Cerebellar nuclear complex (tissue), 1 donor: ENCODE measurements at places on chromosomes 6 and 20.

GRCh38 chr6:81381382-81381916, 371.0 kb downstream of the TENT5A start:
- no peak for DNase-seq

GRCh38 chr20:11993886-11994461, 76.3 kb downstream of the BTBD3 start:
- DNase-seq = no peak

DNA sequence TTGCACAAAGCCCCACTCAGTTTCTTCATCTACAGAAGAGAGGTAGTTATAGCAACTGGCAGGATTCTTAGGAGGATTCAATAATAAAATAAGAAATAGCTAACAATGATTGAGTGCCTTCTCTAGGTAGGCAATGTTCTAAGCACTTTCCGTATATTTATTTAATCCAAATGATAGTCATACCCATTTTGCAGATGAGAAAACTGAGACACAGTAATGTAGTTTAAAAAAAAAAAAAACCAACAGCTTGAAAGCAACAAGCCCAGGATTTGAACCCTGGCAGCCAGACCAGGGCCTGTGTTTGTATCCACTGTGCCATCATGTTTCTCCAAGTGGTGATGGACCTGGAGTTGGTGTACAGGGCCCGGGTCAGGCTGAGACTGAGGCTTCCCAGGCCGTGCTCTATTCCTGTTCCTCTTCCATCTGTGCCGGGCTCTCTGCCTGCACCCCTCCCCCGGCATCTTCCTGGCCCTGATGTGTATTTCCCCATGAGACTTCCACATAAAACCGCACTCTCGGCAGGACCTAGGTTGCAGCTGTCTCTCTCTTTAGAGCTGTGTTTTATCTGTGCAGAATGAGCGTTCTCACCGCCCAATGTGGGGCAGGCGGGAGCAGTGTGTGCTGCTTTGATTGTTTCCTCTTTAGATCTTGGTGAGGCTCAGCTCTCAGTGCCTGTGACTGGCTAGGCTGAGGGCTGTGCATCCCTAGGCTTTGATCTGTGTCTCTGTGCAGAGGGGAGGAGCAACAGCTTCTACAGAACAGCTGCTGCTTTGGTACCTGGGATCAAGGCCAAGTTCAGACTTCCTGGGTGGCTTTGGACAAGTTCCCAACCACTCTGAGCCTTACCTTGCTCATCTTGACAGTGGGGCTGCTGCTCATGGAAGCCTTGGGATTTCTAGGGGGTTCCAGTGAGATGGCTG, 49.5 kb downstream of the TOX2 start:
- DNase-seq = no peak

GRCh38 chr6:79430913-79431536, 106.2 kb downstream of the LCA5 start:
- DNase-seq = no peak

GRCh38 chr20:6663104-6663503, 104.4 kb upstream of the BMP2 start:
- no peak for DNase-seq

GRCh38 chr6:75244063-75244584, 523 bp upstream of the COX7A2 start:
- DNase-seq = no peak

GRCh38 chr6:35181933-35182612, 31.7 kb upstream of the SCUBE3 start:
- no peak for DNase-seq

DNA sequence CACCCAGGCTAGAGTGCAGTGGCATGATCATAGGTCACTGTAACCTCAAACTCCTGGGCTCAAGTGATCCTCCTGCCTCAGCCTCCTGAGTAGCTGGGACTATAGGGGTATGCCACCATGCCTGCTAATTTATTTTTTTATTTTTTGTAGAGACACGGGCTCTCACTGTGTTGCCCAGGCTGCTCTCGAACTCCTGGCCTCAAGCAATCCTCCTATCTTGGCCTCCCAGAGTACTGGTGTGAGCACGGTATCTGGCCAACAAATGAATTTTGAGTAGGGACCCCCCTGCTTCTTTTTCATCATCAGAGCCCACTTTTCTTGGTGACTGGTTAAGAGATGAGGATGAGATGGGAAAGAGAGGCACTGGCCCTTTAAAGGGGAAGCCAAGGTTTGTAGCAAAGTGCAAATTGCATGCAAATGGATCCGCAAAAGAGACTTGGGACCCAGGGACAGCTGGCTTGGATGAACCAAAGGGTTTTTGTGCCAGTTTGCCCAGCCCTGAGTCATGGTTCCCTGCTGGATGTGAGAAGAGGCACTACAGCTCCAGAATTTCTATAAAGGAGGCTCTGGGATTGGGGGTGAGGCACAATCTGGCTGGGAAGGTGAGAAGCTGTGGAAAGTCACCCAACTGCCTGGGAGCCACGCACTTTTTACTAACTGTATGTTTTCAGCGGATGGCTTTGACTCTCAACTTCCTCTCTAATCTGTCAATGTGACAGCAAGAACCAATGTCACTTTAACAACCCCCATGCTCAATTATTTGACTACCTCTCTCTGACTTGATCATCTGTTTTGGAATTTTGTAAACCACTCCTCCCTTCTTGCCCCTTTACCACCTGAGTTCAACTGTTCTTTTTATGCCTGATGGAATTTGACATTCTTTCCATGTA, 58.7 kb upstream of the RNF24 start:
- no peak for DNase-seq

- no peak for DNase-seq
Measured at GRCh38 chr6:144564202-144564601, 279.1 kb downstream of the UTRN start.

GRCh38 chr6:20325641-20326421, 75.8 kb upstream of the E2F3 start:
- DNase-seq = no peak

GRCh38 chr6:106125925-106126435, 39.8 kb downstream of the PRDM1 start:
- DNase-seq = no peak

- no peak for DNase-seq
Measured at GRCh38 chr6:25222006-25222678, 57.0 kb upstream of the CARMIL1 start.

DNA sequence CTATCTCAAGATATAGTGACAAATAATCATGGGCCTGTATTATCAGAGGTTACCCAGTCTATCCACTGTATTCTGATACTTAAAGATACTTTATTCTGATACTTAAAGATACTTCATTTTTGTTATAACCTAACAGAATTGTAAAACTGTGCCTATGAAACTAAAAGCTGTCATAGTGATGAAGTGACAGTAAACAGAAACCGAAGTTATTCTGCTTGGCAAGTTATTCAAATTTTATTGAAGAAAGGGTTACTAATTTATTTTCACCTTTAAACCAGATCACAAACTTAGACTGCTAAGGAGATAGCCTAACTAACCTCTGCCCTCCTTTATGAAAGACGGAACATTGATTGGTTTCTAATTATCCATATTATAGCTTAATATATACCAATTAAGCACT, 604.6 kb upstream of the IMPG1 start:
- no peak for DNase-seq

DNA sequence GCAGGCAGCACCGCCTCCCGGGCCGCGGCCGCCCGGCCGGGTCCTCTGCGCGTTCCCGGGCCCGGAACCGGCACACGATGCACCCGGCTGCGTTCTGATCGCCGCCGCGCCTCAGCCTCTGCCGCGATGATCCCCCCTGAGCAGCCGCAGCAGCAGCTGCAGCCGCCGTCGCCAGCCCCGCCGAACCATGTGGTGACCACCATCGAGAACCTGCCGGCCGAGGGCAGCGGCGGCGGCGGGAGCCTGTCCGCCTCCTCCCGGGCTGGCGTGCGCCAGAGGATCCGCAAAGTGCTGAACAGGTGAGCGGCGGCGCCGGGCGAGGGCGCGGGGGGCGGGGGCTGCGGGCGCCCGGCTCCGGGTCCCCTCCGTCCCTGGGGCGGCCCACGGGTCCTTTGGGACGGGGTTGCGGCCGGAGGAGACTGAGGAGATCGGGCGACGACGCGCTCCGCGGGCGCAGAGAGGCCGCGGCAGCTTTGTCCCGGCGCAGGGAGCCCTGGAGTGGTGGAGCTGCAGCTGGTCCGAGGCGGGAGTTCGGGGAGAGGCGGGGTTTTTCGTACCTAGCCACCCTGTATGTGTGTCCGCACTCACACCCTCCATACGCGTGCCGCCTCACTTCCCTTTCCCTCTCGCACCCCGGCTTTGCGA, 659 bp downstream of the SLC35F1 start:
- no peak for DNase-seq

GRCh38 chr6:15770347-15771143, 107.7 kb upstream of the DTNBP1 start:
- DNase-seq = no peak

DNA sequence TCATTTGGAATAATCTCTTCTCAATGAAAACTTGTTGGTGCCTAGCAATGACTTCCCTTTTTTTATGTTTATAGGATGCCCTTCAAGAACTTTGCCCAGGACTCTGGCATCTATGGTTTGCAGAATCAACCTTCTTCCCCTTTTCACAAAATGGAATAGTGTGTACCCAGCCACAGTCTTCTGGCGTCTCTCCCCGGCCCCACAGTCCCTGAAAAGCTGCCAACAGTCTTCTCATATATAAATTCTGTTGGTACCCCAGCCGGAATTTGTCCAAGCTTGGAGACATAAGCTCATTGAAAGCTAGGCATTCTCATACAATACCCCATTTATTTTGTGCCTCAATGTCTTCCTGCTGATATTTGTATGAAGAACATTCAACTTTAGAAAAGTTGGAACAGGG, 26.4 kb upstream of the MCM3 start:
- no peak for DNase-seq

- no peak for DNase-seq
Measured at GRCh38 chr6:155412335-155412734, 43.3 kb downstream of the NOX3 start.

DNA sequence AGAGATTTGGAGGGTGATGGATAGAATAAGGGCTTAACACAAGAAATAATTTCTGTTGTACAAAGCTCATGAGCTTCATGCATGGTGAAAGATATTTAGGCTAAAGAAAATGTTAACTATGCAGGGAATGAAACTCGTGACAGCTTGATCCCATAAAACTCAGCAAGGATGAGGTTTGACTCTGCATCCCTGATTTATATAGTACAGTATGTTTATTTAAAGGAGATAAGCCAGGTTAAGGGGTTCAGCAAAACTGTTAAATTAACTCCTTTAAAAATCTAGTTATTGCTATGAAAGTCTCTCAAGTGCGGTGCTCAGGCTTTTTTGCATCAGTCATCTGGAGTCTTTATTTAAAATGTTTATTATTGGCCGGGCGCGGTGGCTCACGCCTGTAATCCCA, 326.4 kb downstream of the LAMA2 start:
- no peak for DNase-seq

GRCh38 chr6:128882560-128882959, 378 bp upstream of the LAMA2 start:
- DNase-seq = no peak

DNA sequence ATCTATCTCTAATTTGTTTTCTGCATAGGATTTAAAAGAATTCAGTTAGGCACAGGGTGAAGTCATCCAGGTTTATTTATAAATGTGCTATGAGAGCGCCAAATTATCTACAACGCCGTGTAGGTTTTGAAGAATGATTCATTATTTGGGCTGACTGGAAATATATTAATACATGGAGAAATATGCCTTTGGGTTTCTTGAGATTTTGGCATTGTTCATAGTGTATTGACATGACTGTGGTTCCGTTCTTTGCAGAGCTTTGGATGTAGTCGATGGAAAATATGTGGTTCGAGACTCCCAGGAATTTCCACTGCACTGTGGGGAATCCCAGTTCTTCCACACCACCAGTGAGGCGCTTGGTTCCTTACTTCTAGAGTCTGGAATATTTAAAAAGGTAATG, 90.9 kb downstream of the CRYBG1 start:
- DNase-seq = no peak

DNA sequence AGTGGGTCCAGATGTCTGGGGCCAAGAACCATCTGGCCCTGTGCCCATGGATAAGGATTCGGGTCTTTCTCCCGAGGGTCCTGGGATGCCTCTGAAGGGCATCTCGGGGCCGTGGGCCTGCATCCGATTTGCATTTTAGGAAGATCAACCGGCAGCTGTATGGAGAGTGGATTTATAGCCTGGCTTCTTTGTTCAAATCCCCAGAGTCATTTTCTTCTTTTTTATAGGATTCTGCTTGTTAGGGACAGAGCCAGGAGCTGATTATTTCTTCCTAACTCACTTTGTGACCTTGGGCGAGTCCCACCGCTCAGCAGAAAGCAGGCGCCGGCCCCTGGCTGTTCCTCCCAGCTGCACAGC, 52.9 kb upstream of the APCDD1L start:
- DNase-seq = no peak

- no peak for DNase-seq
Measured at GRCh38 chr6:112308476-112308875, 38.7 kb upstream of the RFPL4B start.

DNA sequence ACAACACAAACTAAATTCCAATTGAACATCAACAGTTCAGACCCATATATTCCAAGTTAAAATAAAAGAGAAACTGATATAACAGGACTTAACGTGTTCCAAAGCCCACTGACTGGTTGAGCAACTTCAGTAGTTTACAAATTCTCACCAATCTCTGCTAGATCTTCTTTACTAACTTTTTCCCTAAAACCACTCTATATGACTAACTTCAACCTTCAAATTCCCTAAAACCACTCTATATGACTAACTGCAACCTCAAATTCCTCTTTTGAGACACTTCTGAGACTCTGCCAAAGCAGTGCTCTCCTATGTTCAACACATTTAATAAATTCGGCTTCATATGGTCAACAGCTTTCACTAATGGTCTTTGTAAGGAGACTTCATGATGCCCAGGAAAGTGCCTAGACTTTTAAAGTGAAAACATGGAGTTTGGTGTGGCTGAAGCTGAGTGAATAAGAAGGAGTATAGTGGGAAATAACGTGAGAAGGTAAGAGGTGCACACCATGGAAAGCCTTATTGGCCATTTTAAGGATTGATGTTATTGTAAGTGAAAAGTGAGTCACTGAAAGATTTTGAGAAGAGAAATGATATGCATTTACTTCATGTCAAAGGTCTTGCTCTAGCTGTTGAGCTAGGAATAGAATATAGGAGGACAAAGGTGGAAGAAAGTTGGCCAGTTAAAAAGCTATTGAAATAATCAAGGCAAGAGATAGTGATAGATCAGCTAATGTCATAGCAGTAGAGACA, 134.0 kb upstream of the HCRTR2 start:
- no peak for DNase-seq

DNA sequence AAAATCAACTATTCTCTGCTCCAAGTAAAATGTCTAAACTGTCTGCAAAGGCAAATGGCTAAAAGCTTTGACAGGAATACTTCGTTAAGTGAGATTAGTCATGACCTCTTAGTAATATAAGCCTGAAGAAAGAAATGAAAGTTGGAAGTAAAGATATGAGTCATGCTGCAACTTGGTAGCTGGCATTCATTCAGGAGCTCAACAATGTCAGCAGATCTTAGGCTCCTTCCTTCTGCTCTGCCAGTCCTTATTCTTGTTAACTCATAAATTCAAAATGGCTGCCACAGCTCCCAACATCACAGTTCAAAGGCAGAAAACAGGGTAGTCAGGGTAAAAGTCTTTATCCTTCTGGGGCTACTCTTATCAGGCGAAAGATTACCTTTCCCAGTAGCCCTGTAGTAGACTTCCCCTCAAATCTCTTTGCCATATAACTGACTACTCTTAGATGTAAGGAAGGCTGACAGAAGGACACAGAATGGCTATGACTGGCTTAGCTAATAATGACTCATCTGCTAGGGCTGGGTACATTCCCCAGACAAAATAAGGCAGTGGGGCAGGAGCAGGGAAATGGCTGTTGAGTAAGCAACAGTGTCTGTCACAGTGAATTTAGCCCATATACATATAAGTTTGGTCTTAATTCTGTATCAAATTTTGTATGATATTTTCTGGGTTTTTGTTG, 24.4 kb upstream of the C6orf62 start:
- no peak for DNase-seq
